A549 treated with Hydrocortisone at 1 μM for 4 hours (cell line): ENCODE measurements at places on chromosomes 7 and 10. TPM values are rescaled to one million over a fixed set of nuclear protein-coding genes. Genes with fewer than 3 reads are reported as not detected.

Gene SIRT1
- total RNA-seq, result 16.4 to 22.5 TPM (median 17.3 TPM) in 5 replicates

Gene SFTPD
- total RNA-seq, result 0.23 to 0.33 TPM (median 0.24 TPM) in 5 replicates

Gene RSU1
- 81.0 to 91.6 TPM (median 84.9 TPM) in 5 replicates for total RNA-seq

Gene ZCWPW1
- total RNA-seq, result 1.2 to 1.9 TPM (median 1.4 TPM) in 5 replicates
